CD8-positive, alpha-beta memory T cell (primary cell): ENCODE measurements at places on chromosomes 5 and 9. TPM values are rescaled to one million over a fixed set of nuclear protein-coding genes. Genes with fewer than 3 reads are reported as not detected.

DEPDC1B gene
- polyA plus RNA-seq: 0.85 TPM

CATSPER3 gene
- polyA plus RNA-seq: 0.36 TPM

GRCh38 chr5:119286511-119287488, 69.0 kb upstream of the TNFAIP8 start:
- H3K27me3 ChIP-seq: no peaks in the 10 kb centered on the region
- H3K27ac ChIP-seq: peak overlapping the region; percentile 70
- no peak for DNase-seq

FOXD4L3 gene
- polyA plus RNA-seq: not detected

ARSI gene
- polyA plus RNA-seq: not detected

ADGRD2 gene
- not detected for polyA plus RNA-seq

- H3K27me3 ChIP-seq: no peaks in the 10 kb centered on the region
- DNase-seq: no peak
- no peaks in the 10 kb centered on the region for H3K4me1 ChIP-seq
- no peak overlapping the region for H3K27ac ChIP-seq
- H3K36me3 ChIP-seq: no peaks in the 10 kb centered on the region
- no peak overlapping the region for H3K4me3 ChIP-seq
Observed at GRCh38 chr9:78919701-78920100, 622.8 kb downstream of the PSAT1 start.

DNA sequence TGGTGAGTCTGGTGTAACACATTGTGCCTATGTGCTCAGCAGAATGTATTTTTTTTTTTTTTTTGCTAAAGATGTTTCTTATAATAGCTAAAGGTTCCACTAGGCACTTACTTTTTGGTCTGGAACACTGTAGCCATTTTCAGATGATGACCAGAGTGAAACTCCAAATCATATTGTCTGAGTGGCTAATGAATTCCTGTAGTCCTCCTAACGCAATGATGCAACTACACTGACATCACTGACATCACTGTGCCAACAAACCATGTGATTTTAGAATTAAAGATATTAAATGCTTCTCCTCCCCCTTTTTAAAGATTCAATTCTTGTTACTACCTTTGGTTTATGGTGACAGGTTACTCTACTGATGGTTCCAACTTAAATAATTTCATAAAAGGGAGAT, 28.8 kb downstream of the JAKMIP2 start:
- no peak overlapping the region for H3K4me3 ChIP-seq
- H3K27ac ChIP-seq: no peak overlapping the region
- no peaks in the 10 kb centered on the region for H3K4me1 ChIP-seq
- no peaks in the 10 kb centered on the region for H3K36me3 ChIP-seq
- H3K27me3 ChIP-seq: no peaks in the 10 kb centered on the region

HRCT1 gene
- not detected for polyA plus RNA-seq

ZNF300 gene
- 1.2 TPM for polyA plus RNA-seq

GRCh38 chr5:26482076-26482809, 556.1 kb downstream of the CDH9 start:
- DNase-seq: no peak
- H3K36me3 ChIP-seq: no peaks in the 10 kb centered on the region
- H3K27ac ChIP-seq: no peak overlapping the region
- H3K4me3 ChIP-seq: no peak overlapping the region
- no peaks in the 10 kb centered on the region for H3K27me3 ChIP-seq

DNA sequence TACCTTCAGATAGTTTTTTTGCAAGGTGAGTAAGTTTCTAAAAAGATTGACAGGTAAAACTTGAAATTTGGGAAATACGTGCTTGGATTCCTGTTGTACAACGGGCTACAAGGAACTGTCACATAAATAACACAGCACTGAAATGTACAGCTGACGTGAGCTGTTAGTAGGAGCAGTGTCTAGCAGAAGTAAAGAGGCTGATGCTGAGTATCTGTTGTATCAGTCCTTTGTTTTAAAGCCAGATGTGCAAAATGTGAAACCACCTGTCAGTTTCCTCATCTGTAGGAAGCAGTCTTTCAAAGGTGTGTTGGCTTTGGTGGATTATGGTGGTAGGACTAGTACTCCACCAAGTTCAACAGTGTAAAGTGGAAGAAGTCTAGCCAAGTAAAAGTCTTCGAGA, 122.3 kb downstream of the EFNA5 start:
- H3K4me3 ChIP-seq: no peak overlapping the region
- no peak for DNase-seq
- no peaks in the 10 kb centered on the region for H3K27me3 ChIP-seq

DNA sequence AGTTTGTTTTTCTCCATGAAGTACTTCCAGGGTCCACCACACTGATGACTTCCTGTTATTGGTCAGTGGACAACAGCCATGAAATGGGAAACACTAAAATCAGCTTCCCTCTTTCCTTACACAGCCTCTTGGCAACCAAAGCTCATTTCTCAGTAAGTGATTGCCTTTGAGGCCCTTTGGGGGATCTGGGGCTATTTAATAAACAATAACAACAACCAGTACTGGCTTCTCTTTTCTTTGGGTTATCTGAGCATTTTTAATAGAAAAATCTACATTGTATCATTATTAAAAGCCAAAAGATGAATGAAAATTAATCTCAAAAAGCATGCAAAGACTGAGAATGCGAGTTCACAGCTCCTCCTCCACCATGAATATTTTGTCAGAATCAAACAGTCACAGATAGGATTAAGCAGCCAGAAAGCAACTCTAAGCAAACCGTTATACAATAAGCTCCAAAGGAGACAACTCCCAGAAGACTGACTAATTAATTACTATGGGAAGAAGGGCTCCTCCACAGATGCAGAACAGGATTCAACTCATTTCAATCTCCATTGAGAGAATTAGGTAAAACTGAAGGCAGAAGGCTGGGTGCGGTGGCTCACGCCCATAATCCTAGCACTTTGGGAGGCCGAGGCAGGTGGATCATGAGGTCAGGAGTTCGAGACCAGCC, 68.3 kb downstream of the SERINC5 start:
- no peaks in the 10 kb centered on the region for H3K36me3 ChIP-seq
- DNase-seq: no peak
- H3K27ac ChIP-seq: no peak overlapping the region
- peaks cover 91% of the 10 kb centered on the region for H3K4me1 ChIP-seq
- peak overlapping the region; percentile 13 for H3K4me3 ChIP-seq

DNA sequence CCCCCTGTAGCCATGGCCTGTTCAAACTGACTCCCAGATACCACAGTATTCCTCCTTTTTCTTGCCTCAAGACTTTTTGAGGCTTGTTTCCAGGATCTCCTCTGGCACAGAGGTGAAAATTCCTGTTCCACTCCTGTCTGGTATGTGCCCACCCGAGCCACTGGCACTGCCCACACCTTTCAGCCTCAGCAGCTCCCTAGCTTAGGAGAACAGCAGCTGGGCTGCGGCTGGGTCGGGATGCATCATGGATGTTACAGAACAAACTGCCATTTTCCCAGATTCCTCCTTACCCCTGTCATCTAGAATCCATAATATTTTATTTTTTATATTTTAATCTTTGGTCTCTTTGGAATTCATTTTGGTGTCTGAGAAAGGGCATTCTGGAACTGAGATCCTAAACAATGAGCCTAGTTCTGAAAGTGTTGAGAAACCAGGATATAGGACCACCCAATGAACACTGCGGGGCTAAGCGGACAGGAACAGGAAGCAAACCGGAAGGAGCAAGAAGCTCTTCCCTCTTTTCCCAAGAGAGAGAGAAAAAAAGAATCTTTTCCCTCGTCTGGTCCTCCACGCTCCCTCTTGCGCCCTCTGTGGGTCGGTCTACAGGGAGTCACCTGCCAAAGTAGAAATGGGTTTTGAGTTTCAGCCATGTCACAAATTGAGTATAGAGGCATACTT, 12.5 kb downstream of the OR2S2 start:
- H3K27ac ChIP-seq: no peak overlapping the region
- H3K4me3 ChIP-seq: no peak overlapping the region
- peaks cover 62% of the 10 kb centered on the region for H3K4me1 ChIP-seq
- peak; percentile 47 for DNase-seq
- no peaks in the 10 kb centered on the region for H3K36me3 ChIP-seq
- H3K27me3 ChIP-seq: no peaks in the 10 kb centered on the region

- no peak overlapping the region for H3K27ac ChIP-seq
- no peak overlapping the region for H3K4me3 ChIP-seq
- no peaks in the 10 kb centered on the region for H3K36me3 ChIP-seq
- no peaks in the 10 kb centered on the region for H3K27me3 ChIP-seq
- no peak for DNase-seq
Observed at GRCh38 chr9:33878691-33879366, 61.9 kb downstream of the UBE2R2 start.

SPATA31A5 gene
- not detected for polyA plus RNA-seq

- no peak overlapping the region for H3K4me3 ChIP-seq
- H3K27ac ChIP-seq: no peak overlapping the region
- no peaks in the 10 kb centered on the region for H3K4me1 ChIP-seq
- no peak for DNase-seq
Observed at GRCh38 chr5:27048510-27048909, 10.1 kb upstream of the CDH9 start.

- peaks cover 42% of the 10 kb centered on the region for H3K36me3 ChIP-seq
- no peaks in the 10 kb centered on the region for H3K27me3 ChIP-seq
- peak within 1 kb of the TSS; percentile 88 for H3K4me3 ChIP-seq
- peak within 1 kb of the TSS; percentile 96 for H3K27ac ChIP-seq
Observed at GRCh38 chr5:132490484-132491367, at the start of gene IRF1. IRF1 (minus strand) TSS chr5:132490773; CDS start chr5:132489478, 1,295 bp downstream.

SUSD3 gene
- polyA plus RNA-seq: 103 TPM

DNA sequence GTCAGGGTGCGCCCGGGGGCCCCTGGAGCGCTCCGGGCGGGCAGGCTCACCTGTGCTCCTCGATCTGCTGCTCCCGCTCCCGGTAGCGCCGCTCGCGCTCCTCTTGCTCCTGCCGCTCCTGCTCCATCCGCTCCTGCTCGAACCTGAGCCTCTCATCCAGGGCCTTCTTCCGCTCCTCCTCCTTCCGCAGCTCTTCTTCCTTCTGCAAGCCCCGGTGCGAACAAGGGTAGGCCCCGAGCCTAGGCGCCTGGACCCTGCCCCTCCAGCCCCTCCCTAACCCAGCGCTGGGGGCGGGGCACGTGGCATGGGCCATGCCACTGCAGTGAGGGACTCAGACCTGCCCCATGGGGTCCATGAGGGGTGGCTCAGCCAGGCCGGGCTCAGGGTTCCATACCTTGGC, 6.6 kb downstream of the DBN1 start:
- peaks cover 9% of the 10 kb centered on the region for H3K4me1 ChIP-seq
- no peak overlapping the region for H3K27ac ChIP-seq
- no peaks in the 10 kb centered on the region for H3K36me3 ChIP-seq
- H3K4me3 ChIP-seq: no peak overlapping the region
- no peaks in the 10 kb centered on the region for H3K27me3 ChIP-seq
- no peak for DNase-seq

DNA sequence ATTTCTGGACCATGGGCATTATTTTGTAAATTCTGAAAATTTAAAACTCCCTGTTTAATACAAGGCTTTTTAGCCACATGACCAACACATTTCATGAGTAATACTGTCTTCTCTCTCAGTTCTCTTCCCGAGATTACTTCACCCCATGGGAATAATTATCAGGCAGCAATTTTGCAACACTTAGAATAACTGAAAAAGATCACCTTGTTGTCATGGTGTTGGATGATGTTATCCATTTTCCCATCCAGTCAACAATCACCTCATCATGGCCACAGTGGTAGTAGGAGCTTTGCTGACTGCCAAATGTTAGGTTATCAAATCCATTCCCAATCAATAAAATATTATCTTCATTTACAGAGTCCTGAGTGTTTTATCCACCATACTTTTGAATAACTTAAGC, 354.9 kb upstream of the ISL1 start:
- H3K27ac ChIP-seq: no peak overlapping the region
- H3K36me3 ChIP-seq: no peaks in the 10 kb centered on the region
- H3K27me3 ChIP-seq: no peaks in the 10 kb centered on the region
- DNase-seq: no peak
- H3K4me3 ChIP-seq: no peak overlapping the region
- H3K4me1 ChIP-seq: no peaks in the 10 kb centered on the region

INSL4 gene
- not detected for polyA plus RNA-seq

GRCh38 chr5:173554038-173554955, 62.2 kb downstream of the BOD1 start:
- no peak overlapping the region for H3K27ac ChIP-seq
- DNase-seq: no peak
- no peak overlapping the region for H3K4me3 ChIP-seq
- no peaks in the 10 kb centered on the region for H3K36me3 ChIP-seq
- H3K27me3 ChIP-seq: no peaks in the 10 kb centered on the region

GRCh38 chr9:81002242-81002641, 687.1 kb downstream of the TLE1 start:
- H3K27me3 ChIP-seq: no peaks in the 10 kb centered on the region
- no peak overlapping the region for H3K4me3 ChIP-seq
- no peaks in the 10 kb centered on the region for H3K36me3 ChIP-seq
- DNase-seq: peak; percentile 38

DNA sequence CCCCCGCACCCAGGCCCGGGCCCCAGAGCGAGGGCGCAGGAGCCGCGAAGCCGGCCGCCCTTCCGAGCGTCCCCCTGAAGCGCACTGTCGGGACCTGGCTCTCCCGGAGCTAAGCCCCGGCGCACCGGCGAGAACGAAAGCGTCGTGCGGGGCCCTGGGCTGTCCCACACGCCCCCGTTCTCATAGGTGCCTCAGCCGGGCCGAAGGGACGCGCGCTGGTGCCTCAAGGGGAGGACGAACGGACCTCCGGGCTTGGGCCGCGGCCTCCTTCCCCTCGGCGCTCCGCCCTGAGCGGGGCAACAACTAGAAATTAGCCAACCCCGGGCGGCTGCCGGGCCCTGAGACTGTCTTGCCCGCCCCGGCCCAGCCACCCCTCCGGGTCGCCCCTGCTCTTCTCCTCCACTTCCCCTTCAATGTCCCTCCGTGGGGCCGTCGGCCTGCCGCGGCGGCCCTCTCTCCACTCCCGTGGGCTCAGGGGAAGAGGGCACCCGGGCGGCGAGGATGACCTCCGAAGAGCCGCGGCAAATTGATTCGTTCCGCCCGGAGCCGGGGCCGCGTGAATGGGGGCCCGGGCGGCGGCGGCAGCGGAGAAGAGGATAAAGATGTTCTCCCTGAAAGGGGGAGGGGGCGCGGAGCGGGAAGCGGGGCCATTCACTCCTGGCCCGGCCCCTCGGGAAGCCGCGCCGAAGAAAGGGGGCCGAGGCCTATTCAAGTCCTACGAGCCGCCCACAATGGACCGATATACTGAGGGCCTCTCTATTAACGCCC, 3.5 kb upstream of the PRDM12 start:
- H3K36me3 ChIP-seq: no peaks in the 10 kb centered on the region
- peaks cover 26% of the 10 kb centered on the region for H3K27me3 ChIP-seq
- no peak overlapping the region for H3K4me3 ChIP-seq
- DNase-seq: no peak

GNA14 gene
- not detected for polyA plus RNA-seq

ALDH7A1 gene
- polyA plus RNA-seq: 3.3 TPM

- no peak overlapping the region for H3K4me3 ChIP-seq
- no peaks in the 10 kb centered on the region for H3K36me3 ChIP-seq
- H3K27me3 ChIP-seq: no peaks in the 10 kb centered on the region
- DNase-seq: no peak
- peaks cover 2% of the 10 kb centered on the region for H3K4me1 ChIP-seq
- H3K27ac ChIP-seq: no peak overlapping the region
Observed at GRCh38 chr9:34322899-34323591, 6.0 kb downstream of the KIF24 start.

RASEF gene
- polyA plus RNA-seq: not detected
